ENCODE measurements at places on chromosomes 3 and 15. TPM values are rescaled to one million over a fixed set of nuclear protein-coding genes. Genes with fewer than 3 reads are reported as not detected.

Gene SLMAP
- 23.1 TPM for total RNA-seq

Gene DPPA2
- not detected for total RNA-seq

Gene CHDH
- total RNA-seq = 2.6 TPM

Gene PRSS50
- total RNA-seq = not detected

Gene GPR171
- total RNA-seq = not detected

Measured in A549 treated with DMSO at 1 μM for 4 hours (cell line).